ENCODE measurements at places on chromosomes 11 and 22.

DNA sequence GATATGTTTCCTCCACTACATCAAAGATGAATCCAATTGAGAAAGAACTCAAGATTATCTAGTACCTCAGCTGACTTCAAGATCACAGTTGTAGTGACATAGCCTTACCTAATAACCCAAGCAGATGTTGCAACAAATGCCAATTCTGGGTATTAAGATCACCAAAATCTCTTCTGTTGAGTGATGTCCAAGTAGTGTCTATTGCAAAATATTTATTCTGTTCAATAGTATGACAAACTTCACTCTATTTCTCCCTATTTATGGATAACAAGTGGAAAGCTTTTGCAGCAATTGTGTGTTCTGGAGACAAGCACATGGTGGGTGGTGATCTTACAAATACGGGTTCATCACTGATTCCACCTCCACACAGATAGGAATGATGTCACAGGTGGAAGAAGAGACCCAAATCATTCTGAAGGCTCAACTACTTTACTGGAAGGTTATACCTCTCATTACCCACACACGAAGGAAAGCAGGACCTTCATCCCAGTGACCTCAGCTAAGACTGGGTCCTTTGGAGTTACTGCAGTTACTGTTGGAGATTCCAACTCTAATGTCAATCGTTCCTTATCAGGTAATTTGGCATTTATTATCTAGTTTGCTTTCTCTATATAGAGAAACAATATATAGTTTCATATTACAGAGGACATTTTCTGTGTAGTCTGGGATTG is 72.0 kb downstream of the CD44 start:
- DNase-seq, result no peak

- no peak for DNase-seq
These were observed 50.5 kb downstream of the SWAP70 start for GRCh38 chr11:9714272-9714940.

GRCh38 chr11:134759855-134760254 is 347.8 kb upstream of the B3GAT1 start:
- no peak for DNase-seq

DNA sequence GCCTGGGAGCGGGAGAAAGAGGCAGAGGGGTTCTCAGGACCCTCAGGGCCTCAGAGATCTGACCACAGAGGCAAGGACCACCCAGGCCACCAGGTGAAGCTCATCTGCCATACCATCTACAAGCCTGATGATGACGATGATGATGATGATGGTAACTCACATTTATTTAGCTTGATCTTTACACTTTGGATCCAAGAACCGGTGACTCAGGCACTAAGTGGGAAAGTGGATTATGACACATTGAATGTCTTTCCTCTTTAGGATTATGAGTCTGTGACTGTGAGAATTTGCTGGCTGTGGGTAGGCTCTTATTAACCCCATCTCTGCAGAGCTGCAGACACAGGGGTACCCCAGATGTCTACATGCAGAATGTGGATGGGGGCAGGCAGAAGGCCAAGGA is 110.3 kb downstream of the DSCAML1 start:
- no peak for DNase-seq

DNA sequence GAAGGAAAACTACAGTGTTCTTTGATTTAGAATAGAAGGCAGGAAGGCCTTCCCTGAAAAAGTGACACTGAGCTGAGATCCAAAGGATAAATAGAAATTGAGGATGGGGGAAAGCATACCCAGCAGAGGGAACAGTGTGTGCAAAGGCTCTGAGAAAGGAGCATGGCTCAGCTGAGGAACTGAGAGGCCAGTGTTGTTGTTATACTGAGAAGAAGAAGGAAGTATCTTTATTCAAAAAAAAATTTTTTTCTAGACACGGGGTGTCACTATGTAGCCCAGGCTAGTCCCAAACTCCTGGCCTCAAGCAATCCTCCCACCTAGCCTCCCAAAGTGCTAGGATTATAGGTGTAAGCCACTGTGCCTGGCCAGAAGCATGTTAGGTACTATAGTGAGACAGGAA is 3.5 kb upstream of the PIK3C2A start:
- no peak for DNase-seq

DNA sequence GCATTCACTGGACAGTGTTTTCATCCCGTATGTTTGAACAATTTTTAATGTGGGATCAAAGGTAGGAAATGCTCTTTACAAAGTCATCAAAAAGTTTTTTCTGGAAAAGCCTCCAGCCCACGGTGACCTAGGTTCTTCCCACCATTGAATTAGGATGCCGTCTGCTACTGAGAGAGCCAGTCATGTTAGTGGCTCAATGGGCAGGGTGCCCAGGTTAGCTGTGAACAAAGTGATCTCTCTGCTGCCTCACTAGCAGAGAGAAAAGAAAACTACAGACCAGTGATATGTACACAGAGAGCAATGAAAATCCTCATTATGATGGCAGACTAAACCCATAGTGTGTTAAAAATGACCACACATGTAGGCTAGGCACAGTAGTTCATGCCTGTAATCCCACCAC is 32.4 kb downstream of the KCNQ1 start:
- no peak for DNase-seq

DNA sequence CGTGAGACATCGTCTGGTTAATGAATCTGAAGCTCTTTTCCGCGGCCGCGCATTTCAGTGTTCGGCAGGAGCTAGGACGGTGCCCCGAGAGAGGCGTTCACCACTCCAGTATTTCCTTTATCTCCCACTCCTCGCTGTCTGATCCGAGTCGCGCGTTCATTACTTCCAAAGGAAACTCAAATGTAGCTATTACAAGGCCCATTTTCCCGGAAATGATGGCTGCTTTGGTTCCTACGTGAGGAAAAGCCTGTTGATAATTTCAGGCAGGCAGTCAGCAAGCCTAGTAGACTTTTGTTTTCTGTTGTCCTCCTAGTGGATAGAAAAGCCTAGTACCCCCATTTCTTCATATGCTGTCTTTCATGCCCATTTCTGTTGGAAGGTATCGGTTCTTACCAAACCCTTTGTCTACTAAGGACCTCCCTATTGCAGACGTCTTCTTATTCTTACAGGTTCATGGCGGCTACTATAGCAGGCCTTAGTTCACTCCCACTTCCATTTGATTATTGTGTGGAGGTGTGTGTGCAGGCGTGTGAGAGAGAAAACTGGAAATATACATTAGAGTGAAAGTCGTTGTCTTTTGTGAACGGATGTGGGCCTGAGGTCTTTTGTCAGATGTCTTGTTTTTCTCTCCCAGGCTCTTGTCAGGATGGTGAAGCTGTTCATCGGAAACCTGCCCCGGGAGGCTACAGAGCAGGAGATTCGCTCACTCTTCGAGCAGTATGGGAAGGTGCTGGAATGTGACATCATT is 737 bp downstream of the RBM4 start:
- DNase-seq, result no peak

GRCh38 chr22:44330744-44331660 is 18.3 kb upstream of the SHISAL1 start:
- DNase-seq, result no peak

DNA sequence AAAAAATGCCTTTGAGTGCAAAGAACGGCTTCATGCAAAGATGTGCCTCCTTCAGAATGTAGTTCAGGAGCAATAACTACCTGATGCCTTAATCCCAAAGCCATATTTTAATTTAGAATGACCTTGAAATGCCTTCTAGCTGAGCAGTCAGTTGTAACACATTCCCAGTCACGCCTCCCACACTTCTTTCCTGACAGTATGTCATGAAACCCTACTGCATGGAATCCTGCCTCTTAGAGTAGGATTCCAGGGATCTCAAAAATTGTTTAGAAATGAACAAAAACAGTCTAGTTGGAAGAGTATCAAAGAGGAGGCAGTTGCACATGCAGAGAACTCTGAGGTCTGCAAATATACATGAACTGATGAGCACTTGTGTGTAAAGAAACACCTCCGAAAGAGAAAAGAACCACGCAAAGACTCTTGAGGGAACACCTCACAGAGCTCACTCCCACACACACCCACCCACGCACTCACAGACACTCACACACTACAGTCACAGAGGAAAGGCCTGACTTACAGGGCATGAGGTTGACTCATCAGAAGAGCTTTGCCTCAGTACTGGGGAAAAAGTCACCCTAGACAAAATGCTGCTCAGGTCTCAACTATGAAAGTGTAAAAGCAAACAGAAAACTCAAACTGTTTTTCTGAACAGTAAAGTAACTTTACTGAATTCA is 77.4 kb downstream of the GGTLC2 start:
- DNase-seq, result no peak

GRCh38 chr11:76291576-76292526 is 85.5 kb upstream of the WNT11 start:
- DNase-seq, result no peak

- DNase-seq, result no peak
These were observed at the start of gene ETS1 for GRCh38 chr11:128587415-128587814. Gene ETS1, minus strand, starts transcription at chr11:128587558. Its CDS starts 14,428 bp downstream, at chr11:128573130.

DNA sequence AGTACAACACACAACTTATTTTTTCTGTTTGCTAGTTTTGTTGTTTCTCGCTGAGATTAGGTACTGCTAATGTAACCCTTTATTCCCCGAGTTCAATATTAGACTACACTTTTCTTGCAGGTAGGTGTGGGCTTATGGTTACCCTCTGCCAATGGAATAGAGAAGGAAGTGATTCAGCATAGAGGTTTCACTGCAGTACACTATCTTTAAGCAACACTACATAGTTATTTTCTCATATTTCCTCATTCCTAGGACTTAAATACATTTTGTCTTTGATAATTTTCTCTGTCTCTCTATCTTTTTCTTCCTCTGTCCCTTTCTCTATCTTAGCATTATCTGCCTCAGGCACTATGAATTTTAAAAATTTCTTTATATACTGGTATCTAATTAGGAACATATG is 791.0 kb downstream of the FAM181B start:
- no peak for DNase-seq

DNA sequence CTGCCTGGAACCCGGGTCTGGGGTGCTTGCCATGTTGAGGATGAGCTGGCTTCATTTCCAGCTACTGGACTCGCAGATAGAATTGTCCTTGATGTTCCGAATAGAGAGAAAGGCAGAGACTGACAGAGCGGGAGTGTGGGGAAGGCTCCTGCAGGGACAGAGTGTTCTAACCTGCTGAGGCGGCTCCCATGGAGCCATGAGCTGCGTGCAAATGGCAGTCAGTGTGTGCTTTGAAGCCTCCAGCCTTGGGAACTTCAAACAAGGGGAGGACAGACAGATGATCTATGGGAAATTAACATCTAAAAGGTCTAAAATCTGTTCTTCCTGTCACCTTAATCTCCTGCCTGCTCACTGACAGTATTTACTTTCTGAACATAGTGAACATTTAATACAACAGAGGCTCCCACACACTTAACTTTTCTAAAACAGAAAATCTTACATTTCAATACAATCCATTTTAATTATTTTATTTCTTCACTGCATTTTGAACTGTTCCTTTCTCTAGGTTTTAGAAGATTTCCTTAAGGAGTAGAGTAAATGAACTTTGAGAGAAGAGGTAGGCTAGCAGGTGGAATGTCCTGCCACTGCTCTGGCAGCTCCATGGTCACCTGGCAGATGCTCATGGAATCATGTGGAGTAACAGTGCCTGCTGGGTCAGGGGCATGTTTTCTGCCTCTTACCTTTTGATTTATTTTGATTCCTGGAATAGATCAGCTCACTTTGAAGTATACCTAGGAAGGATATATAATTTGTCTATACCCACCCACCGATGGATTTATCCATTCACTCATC is 481.7 kb downstream of the NTM start:
- no peak for DNase-seq

- DNase-seq, result no peak
These were observed 350.1 kb upstream of the C11orf87 start for GRCh38 chr11:109071712-109072524.

GRCh38 chr11:63920939-63921417 is 4.0 kb upstream of the RCOR2 start:
- no peak for DNase-seq

DNA sequence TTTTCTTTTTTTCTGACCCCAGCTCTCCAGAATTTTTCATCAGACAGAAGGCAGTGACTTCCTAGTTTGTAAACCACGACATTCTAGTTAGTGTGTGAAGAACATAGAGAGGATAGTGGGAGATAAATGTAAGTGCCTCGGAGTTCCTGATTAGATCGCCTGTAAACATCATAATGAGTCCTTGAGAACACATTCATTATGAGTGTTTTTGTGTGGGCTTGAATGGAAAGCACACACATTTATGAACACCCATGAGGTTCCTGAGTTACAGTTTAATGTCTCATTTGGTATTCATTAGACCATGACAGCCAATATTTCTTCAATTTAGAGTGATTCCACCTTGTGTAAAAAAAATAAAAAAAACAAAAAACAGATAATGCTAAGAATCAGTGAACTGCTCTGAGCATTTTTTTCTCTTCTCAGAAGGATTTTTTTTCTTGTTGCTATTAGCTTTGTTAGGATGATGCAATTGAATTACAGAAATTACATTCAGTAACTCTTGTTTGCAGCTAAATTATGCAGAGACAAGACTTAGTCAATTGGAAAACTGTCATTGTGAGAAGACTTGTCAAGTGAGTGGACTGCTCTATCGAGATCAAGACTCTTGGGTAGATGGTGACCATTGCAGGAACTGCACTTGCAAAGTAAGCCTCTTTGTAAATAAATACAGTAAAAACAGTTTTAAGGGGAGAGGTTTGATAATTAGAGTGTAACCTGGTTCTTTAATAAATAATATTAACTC is 257.6 kb downstream of the NELL1 start:
- no peak for DNase-seq

DNA sequence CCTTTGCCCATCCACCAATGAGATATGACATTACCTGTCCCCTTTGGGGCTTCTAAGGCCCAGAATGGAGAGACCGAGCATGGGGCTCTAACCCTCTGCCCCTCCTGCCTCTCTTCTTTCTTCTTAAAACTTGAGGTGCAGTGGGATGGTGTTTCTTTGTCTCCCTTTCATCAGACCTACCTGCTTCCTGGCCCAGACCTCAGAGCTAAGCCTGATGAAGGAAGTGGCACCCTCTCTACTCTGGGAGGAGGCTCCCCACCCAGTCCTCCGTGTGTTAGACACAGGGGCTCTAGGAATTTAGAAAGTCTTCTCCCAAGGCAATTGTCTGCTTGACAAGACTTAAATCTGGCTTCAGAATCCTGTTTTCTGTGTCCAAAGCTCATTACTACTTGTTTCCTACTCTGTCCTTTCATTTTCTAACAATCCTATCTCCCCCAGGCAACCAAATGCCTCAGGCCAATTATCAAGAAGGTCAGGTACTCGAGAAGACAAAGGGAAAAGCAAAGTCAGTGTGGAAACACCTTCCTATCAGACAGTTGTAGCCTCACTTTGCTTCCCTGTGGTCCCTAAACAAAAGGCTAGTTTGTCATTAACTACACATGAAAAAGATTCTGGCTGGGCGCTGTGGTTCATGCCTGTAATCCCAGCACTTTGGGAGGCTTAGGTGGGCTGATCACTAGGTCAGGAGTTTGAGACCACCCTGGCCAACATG is 20.3 kb upstream of the PARVA start:
- no peak for DNase-seq

- DNase-seq, result peak; percentile 51
These were observed at the start of gene KLHL22 for GRCh38 chr22:20494978-20495860. Gene KLHL22, minus strand, starts transcription at chr22:20495795. Its CDS starts 6,584 bp downstream, at chr22:20489211.

DNA sequence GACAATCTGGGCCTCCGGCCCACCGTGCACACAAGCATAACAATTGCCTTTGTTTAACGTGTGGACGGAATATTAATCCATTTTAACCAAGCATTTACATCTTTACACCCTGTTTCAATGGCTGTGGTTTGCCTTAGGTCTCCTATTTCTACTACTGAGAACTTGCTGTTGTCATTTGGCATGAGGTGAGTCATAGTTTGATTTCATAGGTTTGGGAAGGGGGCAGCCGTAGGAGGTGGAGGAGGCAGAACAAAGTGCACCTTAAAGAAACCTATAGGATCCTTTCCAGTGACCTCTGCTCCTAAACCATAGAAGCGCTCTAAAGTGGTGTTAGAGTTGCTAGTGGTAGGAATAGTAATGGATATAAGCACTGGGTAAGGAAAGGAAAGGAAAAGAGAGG is 59.4 kb downstream of the ARHGAP42 start:
- no peak for DNase-seq

- no peak for DNase-seq
These were observed 1317.1 kb downstream of the BRD1 start for GRCh38 chr22:48510599-48510998.
